Esophagus muscularis mucosa (tissue), 4 donors: ENCODE measurements at places on chromosomes 6 and 20. TPM values are rescaled to one million over a fixed set of nuclear protein-coding genes. Genes with fewer than 3 reads are reported as not detected.

SLC22A2 gene
- total RNA-seq = not detected

DNA sequence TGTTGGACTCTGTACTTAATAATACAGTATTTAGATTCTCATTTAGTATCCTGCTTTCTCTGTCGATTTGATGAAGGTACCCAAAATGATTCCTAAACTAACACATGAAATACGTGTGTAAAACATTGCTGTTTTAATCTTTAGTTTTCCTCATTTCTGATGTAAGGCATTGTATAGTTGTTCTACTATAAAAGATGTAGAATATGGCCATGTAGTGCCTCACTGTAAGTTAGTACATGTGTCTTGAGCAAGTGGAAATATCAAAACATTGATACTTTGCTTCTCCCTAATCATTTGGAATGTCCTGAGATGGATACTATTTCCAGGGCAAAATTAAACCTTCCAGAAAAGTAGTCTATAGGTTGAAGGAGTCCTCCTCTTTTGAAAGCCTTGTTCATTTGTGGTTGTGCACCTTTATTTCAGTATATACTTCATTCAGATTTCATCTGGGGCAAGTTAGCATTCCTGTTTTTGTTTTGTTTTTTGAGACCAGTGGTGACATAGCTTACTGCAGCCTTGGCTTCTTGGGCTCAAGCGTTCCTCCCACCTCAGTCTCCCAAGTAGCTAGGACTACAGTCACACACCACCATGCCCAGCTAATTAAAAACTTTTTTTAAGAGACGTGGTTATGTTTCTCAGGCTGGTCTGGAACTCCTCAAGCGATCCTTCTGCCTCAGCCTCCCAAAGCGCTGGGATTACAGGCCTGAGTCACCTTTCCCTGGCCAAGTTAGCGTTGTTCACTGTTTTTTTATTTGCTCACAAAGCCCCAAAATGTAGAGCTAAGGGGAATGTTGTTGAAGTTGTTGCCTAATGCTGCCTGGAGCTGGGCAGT, 11.6 kb downstream of the SRSF3 start:
- no peak for DNase-seq

DNA sequence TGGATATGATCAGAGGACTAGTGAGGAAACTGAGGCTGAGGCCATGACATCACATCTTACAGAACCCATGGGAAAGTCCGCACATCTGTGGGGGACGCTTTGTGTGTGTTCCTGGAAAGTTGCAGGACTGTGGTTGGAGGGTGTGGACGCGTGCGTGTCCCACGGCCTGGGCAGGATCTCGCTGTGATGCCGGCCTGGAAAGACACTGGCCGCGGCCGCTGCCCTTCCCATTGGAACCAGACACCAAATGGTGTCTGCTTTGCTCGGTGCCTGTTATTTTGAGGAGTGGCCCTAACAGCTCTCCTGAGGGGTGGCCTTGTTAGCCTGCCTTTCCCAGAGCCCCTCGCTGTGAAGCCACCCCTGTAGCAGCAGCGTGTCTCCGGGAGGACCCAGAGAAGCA, 41.1 kb downstream of the DLL1 start:
- no peak for DNase-seq

DNA sequence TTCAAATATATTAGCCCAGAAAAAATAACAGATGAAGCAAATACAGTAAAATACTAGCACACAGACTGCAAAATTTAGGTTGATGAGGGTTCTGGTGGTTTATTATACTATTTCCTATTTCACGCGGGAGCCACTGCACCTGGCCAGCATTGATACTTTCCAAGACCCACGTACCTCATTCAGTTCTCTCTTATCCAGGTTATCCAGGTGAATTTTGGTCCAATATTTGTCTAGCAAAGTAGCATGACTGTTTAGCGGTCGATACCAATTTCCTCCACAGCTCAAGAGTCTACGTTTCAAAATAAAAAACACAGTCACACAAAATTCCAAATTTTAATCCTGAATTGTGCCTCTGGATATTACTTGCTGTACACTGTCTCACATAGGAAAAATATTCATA, 34.8 kb downstream of the MDN1 start:
- DNase-seq = no peak

PPDPF gene
- total RNA-seq = 150 TPM

DNA sequence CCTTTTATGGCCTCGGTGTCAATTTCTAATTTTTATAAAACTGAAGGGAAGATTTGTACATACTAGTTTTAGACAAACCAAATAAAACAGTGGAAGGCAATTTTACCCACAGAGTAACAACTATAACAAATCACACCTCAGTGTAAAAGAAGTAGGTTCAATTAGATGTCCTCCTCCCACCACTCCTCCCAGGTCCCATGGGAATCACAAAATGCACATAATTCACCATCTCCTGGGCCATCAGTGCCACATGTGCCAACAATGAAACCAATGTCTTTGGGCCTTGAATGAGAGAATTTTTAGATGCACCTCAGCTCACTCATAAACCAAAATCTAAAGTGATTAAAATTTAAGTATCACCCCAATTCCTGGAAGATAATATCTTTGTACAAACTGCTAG, 267.8 kb downstream of the BTBD9 start:
- DNase-seq = no peak

TRAPPC3L gene
- not detected for total RNA-seq

GRCh38 chr6:15588971-15589634, 73.7 kb downstream of the DTNBP1 start:
- no peak for DNase-seq

TNNC2 gene
- total RNA-seq = 2.1 TPM

- DNase-seq = no peak
Observed at GRCh38 chr6:157554747-157555146, 173.8 kb downstream of the ZDHHC14 start.

CDH26 gene
- total RNA-seq = 1.3 TPM

FOXO3 gene
- 154 TPM for total RNA-seq

DNA sequence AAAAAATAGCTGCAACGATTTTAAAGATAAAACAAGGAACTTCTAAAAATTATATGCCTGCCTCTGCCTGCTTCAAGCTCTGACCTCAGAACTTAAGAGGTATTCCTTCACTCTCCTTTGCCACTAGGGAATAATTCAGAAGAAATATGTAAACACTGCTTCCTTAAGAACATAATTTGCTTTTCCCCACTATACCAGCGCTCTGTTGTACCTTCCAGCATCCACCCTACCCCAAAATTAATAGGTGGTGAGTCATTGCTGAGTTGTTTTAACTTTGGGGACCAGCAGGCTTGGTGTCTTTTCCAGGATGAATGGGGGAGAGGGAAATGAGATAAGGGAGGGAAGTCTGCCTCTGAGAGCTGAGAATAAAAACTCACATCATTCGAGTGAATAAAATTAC, 107.7 kb upstream of the ATXN1 start:
- no peak for DNase-seq

GRCh38 chr20:63553933-63554290, at the start of gene FNDC11:
FNDC11 (plus strand) TSS chr20:63554159; CDS start chr20:63555664, 1,505 bp downstream.
- DNase-seq = no peak

IP6K3 gene
- total RNA-seq = 1.6 TPM

DNA sequence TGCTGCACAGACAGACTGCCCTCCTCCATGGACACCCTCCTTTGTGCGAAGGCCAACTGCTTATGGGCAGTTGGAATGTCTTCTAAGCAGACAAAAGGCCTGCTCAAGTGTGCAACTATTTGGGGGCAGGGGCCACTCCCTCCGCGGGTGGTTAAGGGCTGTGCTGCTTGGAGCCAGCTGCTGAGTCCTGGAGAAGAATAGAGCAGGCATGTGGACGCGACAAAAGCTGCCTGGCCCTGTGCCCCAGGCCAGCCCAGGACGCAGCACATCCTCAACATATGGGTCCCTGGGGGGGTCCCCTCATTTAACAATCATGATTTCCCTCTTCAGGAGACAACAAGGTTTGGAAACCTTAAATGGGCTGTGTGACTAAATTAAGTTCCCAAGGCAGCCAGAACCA, 45.5 kb upstream of the ENTPD6 start:
- DNase-seq = no peak

DNA sequence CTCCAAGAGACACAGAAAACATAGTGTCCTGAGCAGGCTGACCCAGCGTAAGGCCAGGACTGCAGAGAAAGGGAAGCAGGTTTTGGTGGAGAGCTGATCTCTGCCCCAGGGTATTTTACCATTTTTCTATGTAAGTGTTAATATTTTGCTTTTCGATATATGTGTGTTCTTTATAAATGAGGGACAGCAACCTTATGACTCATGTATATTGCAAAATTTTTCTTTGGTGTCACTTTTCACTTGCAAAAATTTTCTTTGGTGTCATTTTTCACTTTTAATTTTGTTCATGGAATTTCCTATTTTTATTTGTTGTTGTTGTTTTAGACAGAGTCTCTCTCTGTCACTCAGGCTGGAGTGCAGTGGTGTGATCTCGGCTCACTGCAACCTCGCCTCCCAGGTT, 34.6 kb upstream of the PXDC1 start:
- no peak for DNase-seq

- no peak for DNase-seq
Observed at GRCh38 chr6:39992861-39993622, 58.8 kb upstream of the MOCS1 start.

SRC gene
- total RNA-seq = 27.5 TPM

- no peak for DNase-seq
Observed at GRCh38 chr20:50146732-50147662, 6.5 kb downstream of the PEDS1 start.

PI3 gene
- total RNA-seq = 1.0 TPM

OSTM1 gene
- 58.1 TPM for total RNA-seq

SUMO4 gene
- total RNA-seq = 2.1 TPM

DNA sequence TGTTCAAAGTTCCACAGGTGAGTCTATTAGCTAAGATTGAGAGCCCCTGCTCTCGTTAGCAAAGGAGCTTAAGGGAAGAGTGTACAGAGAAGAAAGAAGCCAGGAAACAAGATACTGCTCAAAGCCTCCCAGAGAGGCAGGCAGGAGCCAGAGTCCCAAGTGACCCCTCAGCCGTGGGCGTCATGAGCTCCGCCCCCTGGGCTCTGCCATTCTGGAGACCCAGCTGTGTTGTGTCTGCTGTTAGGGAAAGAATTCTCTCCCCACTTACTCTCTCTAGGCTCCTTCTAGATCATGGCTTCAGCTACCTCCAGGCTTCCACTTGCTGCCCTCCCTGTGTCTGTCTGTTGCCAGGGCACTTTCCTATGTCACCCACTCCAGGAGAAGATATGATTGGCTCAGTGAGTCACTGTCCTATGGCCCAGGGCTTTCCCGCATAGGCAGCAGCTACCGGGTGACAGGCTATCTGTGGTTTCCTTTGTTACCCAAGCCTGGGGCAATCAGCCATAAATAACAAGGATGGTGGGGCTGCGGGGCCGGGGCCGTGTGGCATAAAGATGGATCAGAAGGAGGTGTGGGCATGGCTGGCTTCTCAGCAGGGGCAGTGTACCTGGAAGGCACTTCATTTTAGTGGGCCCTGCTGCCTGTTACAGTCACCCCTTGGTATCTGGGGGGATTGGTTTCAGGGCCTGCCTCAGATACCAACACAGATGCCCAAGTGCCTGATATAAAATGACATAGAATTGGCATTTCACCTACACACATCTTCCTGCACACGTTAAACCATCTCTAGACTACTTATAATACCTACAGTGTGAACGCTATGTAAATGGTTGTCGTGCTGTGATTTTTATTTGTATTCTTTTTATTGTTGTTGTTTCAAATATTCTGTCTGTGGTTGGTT, 118.9 kb downstream of the ARMC2 start:
- DNase-seq = no peak
